ENCODE measurements at places on chromosomes 13 and 19.

- no peak for DNase-seq
Observed at GRCh38 chr13:48749144-48749543, 95.4 kb downstream of the CYSLTR2 start.

DNA sequence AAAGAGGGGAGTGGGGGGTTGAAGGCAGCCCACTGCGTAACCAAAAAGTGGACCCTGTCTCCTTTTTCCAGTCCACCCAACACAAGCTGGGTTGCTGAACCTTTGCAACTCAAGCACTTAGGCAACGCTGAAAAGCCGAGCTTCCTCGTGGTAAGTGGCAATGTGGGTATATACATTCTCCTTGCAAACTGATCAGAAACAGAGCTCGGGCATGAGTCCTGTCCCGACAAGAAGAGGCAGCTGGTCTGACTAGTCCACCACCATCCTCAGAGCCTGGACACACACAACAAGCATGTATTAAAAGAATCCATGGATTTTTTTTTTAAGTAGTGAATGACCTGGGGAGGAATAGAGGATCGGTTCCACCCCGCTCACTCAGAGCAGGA, 240.6 kb upstream of the ZNF507 start:
- DNase-seq = no peak

GRCh38 chr19:46551164-46551563, 50.0 kb upstream of the CALM3 start:
- no peak for DNase-seq

DNA sequence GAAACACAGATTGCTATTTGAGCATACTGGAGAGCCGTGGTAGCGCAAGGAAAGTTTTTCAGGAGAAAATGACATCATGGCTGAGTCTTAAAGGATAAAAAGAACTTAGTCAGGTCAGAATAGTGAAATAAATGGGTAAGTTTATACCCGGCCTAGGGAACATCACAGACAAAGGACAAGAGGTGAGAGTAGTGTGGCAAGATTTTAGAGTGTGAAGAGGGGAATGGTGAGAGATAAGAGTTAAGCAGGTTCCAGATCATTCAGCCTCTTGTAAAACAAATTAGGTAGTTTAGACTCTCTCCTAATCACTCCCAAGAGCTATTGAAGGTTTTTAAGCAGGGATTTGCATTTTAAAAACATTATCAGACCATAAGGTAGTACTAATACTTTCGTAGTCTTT, 116.0 kb upstream of the MAB21L1 start:
- no peak for DNase-seq

- no peak for DNase-seq
Observed at GRCh38 chr19:45995715-45996385, 583 bp downstream of the CCDC61 start.

- DNase-seq = no peak
Observed at GRCh38 chr13:66359910-66360552, 870.1 kb downstream of the PCDH9 start.

DNA sequence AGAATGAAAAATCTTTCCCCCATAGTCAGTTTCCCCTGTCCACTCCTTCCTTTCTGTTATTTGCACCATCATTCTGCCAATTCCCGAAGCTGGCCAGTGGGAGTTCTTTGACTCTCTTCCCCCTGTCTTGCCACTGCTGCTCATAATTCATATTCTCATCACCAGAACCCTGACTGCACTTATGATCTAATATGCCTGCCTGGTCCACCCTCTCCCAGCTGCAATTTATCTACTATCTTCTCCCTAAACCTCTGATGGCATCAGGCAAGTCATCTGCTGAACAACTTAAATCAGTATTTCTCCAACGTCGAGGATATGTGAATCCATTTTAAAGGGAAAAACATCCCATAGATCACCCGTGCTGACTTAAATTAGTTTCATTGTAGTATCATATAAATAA, 458.0 kb upstream of the GPC6 start:
- no peak for DNase-seq

DNA sequence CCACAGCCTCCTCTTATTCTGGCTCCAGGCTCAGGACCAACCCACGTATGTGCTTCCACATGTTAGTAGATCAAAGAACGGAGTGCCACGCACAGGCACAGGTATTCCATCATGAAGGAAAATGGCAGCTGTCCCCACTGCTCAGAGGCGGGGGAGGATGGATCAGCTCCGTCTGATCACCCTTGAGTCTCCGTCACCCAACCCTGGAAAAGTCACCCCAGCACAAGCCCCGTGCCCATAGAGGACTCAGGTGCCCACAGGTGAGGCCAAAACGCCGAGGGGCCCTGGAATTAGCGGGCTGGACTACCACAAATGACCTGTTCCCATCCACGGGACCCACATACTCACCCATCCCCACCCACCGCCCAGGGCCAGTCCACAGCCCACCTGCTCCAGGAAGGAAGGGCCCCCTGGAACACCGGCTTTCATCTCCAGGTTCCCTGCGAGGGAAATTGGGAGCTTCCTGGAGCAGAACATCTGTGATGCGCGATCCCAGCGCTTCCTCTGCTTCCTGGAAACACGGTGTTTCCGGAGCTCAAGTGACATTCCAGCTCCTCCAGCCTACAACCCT, 120.5 kb upstream of the SPACA7 start:
- no peak for DNase-seq

DNA sequence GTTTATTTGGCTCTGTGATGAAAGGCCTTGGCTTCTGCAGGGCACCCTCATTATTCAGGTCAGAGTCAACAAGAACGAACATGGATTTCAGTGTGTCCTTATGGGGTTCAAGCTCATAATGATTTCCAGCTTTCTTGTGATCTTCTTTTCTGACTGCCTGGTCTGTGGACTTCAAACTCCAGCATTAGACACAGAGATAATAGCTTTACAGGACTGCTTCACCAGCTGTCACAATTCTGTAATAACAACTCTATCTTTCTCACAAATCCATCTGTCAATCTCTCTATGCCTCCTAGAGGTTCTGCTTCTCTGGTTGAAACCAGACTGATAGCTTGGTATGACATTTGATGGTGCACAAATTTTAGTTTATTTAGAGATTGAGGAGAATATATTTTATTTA, 13.1 kb upstream of the SLITRK6 start:
- DNase-seq = no peak

DNA sequence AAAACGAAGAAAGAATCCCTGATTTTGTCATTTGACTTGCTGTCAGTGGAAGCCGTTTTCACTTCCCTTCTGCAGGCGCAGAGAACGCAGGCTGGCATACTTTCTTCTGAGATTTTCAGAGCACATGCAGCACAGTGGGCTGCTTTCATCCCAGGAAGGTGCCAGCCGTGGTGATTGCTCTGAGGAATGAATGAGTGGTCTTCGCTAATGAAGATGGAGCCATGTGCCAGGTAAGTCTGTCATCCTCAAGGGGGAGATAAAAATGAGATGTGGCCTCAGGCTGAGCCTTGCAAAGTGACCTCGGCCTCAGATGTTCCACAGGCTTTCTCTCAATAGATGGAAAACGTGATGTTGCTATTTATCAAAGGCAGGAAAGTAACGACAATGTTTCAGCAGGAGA, 94.6 kb upstream of the FARP1 start:
- DNase-seq = no peak

DNA sequence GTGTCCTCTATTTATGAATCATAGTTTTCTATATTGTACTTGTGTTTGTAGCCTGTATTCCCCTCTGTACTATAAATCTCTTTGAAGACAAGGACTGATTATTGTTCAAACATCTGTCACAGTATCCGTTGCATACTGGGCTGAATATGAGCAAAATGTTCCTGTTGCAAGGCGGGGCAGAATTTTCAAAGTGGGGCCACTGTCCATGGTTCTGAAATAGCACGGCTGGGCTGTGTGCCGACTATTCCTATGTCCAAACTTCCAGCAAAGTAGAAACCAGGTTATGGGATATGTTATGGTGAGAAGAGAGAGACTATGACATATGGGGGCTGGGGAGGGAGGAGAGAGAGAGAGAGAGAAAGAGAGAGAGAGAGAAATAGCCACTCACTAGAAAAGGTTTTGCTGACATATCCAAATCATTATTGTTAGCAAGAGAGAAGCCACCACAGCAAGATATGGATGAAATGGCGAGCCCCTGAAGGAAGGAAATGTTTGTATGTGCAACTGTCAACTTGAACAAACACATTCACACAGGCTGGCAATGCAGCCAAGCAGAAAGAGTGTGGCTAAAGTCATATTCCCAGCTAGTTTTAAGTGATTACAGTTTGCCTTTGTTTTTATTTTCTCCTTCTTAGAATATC, 107.0 kb upstream of the GPR12 start:
- DNase-seq = no peak

- DNase-seq = no peak
Observed at GRCh38 chr19:5321851-5322681, 18.5 kb downstream of the PTPRS start.

- DNase-seq = no peak
Observed at GRCh38 chr19:1254530-1255185, 6.3 kb downstream of the MIDN start.

DNA sequence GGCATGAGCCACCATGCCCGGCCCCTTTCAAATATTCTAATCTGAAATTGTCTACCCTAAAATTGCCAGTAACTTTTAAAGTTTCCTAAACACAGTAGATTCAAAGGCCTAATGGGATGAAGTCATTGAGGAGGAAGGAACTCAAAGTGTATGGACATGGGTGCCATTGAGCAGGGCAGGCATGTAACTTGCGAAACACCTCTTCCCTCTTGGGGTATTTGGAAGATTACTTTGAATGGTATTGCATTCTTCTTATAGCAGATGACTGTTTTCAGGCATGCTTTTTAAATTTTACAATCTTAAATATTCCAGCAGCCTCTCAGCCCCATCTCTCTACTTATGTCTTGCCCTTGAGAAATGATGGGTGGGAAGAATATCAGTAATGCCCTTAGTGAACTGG, 21.0 kb downstream of the TM9SF2 start:
- DNase-seq = no peak

DNA sequence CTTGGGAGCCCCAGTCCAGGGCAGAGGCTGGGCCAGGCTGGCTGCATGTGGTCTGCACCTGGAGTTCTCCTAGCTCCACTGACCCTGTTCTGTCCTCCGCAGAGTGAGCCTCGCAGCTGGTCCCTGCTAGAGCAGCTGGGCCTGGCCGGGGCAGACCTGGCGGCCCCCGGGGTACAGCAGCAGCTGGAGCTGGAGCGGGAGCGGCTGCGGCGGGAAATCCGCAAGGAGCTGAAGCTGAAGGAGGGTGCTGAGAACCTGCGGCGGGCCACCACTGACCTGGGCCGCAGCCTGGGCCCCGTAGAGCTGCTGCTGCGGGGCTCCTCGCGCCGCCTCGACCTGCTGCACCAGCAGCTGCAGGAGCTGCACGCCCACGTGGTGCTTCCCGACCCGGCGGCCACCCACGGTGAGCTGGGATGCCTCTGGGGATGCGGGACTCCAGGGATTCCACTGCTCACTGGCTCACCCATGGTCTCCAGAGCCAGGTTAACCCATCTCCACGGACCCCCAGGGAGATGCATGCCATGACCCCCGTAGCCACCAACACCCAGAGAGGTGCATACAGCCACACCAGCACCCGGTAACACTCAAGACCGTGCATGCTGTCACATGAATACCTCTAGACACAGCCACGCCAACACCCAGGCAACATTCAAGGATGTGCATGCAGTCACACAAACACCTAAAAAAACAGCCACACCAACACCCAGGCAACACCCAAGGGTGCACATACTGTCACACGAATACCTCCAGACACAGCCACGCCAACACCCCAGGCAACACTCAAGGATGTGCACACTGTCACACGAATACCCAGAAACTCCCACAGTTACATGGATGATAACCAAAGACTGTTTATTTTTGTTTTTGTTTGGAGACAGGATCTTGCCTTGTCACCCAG, 8.2 kb downstream of the PKN1 start:
- DNase-seq = no peak

GRCh38 chr19:28168557-28168956, 1044.4 kb downstream of the UQCRFS1 start:
- no peak for DNase-seq

GRCh38 chr19:41925208-41926003, 2.8 kb downstream of the ERFL start:
- no peak for DNase-seq

DNA sequence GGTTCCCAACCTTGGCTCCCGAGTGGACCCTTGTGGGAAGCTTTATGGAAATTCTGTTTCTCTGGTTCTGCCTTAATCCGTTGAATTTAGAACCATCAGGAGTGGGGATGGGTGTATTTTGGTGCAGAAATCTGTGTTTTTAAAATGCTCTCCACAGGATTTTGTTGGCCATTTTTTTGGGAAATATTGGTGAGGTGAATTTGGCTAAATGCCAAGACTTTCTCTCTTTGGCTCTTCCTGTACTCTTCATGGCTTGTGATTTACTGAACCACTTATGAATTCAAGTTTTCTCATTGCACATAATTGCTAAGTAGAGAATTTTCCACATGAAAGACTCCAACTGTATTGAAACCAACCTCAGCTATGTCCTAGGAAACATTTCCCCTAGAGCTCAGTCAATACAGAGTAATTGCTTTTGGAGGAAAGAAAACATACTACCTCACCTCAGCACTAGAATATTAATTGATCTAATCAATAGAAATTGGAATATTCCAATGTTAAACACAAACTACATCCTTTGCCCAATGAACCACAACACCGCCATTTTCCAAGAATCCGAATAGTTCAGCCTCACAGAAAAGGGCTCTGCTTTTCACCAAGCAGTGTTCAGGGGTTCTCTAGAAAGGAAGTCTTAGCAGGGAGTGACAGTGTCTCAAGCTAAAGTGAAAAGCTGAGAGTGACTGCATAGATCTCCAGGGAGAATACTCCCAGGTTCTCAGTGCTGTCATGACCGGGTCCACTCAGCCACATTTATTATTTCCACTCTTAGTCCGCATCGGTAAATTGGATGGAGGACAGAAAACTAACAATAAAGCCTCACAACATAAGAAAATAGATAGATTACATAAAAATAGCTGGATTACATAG, 60.3 kb downstream of the ERCC5 start:
- DNase-seq = peak; percentile 85

- DNase-seq = no peak
Observed at GRCh38 chr13:27203186-27203585, 31.6 kb upstream of the USP12 start.

DNA sequence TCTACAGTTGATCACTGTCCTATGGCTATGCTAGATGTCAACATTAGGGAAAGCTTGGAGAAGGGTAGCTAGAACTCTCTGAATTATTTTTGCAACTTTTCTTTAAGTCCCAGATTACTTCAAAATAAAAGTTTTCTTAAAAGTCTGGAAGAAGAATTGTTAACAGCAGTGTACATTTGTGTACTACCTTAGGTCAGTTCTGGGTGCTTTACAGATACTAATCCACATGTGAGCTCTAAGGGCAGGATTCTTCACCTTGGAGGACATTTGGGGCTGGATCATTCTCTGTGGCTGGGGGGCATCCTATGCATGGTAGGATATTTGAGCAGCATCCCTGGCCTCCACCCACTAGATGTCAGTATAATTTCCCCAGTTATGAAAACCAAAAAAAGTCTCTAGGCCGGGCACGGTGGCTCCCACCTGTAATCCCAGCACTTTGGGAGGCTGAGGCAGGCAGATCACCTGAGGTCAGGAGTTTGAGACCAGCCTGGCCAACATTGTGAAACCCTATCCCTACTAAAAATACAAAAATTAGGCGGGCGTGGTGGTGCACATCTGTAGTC, 2.8 kb downstream of the BRME1 start:
- no peak for DNase-seq

Data from DMS79 treated with DMSO at 0.1 percent for 48 hours (cell line).